ENCODE measurements at places on chromosomes 6 and 20. TPM values are rescaled to one million over a fixed set of nuclear protein-coding genes. Genes with fewer than 3 reads are reported as not detected.

KIF13A gene
- 0.49 TPM for total RNA-seq

VIP gene
- not detected for total RNA-seq

MMS22L gene
- total RNA-seq: 13.1 TPM

- DNase-seq: no peak
These were observed 38.3 kb downstream of the COX4I2 start for GRCh38 chr20:31675828-31676608.

GRCh38 chr6:47103931-47104330, 61.8 kb upstream of the ADGRF1 start:
- no peak for DNase-seq

DNA sequence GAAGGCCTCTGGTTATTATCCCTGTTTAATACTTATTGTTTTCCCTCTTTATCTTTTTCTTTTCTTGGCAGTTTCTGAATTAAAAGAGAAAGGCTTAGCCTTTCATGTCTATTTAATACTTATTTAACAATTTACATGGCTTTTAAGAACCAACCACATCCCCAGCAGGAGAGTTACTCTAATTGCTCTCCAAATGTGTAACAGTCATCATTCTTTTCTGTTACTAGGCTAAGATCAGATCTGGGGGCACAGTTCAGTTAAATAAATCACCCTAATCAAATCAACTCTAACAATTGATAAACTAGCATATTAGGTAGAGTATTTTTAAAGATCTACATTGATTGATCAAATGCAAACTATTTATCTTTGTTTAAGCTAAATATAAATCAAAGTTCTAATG, 54.1 kb upstream of the NT5E start:
- no peak for DNase-seq

GRCh38 chr20:257419-257818, at the start of gene DEFB132:
Gene DEFB132, plus strand, starts transcription at chr20:257724. Its CDS starts 55 bp downstream, at chr20:257779.
- DNase-seq: no peak

GRCh38 chr6:108779536-108780275, 68.5 kb upstream of the ARMC2 start:
- no peak for DNase-seq

- DNase-seq: no peak
These were observed 41.6 kb upstream of the DUSP22 start for GRCh38 chr6:250676-251075.

DNA sequence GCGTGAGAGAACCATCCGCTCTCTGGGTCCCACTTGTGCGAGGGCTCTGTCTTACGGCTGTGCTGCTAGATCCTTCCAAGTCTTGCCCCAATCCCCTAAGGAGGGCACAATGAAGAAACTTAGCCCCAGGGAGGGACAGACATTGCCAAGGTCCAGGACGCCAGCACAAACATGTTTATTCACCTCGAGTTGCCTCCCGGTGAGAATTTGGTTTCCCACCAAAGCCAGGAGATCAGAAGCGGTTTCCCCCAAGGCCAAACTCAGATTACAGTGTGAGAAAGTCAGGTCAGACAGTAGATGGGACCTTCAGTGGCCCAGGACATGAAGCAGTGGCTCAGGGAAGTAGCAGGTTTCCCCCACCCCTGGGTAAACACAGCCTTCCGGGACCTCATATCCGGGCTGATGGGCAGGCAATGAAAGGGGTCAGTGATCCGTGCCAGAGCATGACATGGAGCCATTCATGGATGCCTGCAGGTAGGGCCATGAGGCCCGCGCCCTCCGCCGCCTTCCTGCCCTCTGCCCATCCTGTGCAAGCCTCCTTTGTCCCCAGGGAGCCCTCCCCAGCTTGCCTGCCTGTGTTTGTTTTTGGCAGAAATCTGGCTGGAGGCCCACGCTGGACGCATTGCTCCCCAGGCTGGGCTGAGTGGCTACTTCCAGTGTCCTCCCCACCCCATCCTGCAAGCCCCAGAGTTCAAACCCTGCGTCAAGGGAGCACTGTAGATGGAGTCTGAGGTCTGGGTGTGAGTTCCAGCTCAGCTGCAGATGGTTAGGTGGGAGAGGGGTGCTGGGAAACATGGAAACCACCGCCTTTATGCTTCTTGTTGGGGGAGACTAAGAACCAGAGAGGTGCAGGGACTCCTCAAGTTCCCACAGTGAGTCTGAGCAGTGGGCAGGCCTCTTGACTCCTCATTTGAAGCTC, 2.0 kb downstream of the BPIFB2 start:
- no peak for DNase-seq

DNA sequence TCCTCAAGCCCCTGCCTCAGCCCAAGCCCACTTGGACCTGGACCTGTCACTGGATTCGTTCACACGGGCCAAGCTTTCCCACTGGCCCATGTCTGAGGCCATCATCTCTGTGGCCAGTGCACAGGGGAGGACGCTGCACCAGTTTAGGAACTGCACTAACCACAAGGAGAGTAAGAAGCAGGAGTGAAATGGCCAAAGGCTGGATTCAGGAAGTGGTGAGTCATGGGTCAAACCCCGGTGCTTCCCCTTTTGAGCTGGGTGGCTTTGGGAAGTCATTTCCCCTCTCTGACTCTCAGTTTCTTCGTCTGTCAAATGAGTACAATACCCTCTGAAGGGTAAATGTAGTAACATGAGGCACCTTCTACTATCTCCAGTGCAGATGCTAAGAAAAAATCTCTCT, 87.9 kb downstream of the CD40 start:
- no peak for DNase-seq

Measured in naive thymus-derived CD8-positive, alpha-beta T cell (primary cell).